ENCODE measurements at places on chromosomes 1 and 21.
A peak's percentile ranks its signal among the peaks of the same experiment; 100 is the strongest.

- DNase-seq = no peak
Observed at GRCh38 chr1:180947901-180948640, 35.4 kb downstream of the KIAA1614 start.

DNA sequence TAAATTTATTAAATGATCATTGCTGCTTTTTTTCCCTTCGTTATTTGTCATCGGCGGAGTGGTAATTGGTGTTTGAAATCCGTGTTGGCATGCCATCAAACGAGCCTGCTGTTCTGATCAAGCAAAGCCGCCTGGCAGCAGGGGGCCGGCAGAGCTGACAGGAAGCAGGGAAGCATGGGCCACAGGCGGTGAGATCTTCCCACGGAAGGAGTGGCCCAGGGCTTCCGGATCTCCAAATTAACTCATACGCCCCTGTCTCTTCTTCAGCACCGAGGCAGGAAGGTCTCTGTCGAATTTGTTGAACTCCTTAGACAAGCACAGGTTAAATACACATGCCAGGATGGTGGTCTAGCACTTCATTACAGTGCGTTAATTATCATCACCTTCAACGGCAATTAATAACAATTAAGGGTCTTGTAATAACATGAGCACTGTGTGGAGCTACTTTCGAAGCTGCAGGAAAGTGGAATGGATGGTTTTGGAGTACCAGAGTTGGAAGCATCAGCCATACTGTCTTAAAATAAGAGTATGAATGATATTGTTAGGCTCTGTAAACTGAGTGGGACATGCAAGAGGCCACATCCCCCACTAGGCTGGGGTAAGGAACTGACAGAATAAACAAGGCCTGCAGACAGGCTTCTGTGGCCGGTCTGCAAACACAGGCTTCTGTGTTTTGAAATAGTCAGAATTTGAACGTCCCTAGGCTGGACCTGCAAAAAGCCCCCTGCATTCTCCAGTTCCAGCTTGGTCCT lies 199.4 kb upstream of the DAB1 start:
- no peak for DNase-seq

GRCh38 chr1:112836642-112837041 lies 119.4 kb downstream of the SLC16A1 start:
- no peak for DNase-seq

GRCh38 chr1:160209321-160210046 lies 4.3 kb downstream of the PEA15 start:
- DNase-seq = no peak

DNA sequence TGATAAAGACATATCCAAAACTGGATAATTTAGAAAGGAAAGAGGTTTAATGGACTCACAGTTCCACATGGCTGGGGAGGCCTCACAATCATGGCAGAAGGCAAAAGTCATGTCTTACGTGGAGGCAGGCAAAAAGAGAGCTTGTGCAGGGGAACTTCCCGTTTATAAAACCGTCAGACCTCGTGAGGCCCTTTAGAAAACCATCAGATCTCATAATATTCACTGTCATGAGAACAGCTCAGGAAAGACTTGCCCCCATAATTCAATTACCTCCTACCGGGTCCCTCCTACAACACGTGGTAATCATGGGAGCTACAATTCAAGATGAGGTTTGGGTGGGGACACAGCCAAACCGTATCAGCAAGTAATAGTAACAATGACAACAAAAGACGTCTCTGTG lies 88.2 kb upstream of the SLC25A33 start:
- no peak for DNase-seq

DNA sequence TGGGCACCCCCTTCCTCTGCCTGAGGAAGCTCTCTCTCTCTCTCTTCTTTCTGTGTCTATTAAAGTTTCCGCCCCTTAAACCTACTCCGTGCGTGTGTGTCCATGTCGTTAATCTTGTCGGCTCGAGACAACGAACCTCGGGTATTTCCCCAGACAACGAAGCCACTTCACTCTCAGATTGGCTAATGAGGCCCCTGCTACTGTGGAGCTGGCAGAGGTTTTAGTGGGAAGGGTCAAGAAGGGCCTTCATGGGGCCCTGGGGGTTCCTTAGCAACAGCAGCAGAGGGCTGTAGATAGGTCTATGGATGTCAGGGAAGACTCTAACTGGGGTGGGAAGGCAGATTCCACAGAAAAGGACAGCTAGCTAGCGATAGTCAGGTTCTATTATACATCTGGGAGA lies 239.8 kb upstream of the RAB4A start:
- no peak for DNase-seq

GRCh38 chr1:3423896-3424611 lies 30.4 kb upstream of the ARHGEF16 start:
- no peak for DNase-seq

DNA sequence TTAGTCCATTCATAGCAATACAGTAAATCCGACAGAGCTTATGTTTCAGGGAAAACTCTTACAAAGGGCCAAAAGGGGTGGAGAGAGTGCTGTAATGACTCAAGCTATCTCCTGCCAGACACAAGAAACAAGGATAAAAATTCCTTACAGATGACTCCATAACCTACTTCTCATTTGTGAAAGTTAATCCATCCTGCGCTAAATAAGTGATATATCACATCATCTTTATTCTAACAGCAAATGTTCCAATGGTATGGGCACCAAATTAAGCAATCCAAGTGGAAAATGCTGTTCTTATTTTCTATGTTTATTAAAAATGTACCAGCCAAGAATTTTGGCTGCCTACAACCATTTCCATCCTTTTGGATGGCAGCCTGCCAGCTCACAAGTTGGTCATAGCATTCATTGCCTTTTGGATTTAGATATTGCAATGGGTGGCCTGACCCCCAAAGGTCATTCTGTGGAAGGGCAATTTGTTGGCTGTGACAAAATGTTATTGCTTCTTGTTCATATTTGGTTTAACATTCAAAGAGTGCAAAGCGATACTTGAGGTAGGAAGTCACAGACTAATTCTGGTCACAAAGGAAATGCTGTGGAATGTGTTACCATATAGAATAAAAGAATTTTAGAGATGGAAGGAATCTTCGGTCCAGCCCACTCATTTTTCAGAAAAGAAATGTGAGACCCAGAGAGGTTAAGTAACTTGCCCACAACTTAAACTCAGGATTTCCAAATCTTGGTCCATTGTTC lies 2.8 kb upstream of the ENAH start:
- DNase-seq = no peak

GRCh38 chr1:12617901-12618660 lies at the start of gene DHRS3:
TSS of gene DHRS3 (minus strand) at chr1:12618210. CDS start at chr1:12617348, 862 bp downstream.
- peak; percentile 48 for DNase-seq

DNA sequence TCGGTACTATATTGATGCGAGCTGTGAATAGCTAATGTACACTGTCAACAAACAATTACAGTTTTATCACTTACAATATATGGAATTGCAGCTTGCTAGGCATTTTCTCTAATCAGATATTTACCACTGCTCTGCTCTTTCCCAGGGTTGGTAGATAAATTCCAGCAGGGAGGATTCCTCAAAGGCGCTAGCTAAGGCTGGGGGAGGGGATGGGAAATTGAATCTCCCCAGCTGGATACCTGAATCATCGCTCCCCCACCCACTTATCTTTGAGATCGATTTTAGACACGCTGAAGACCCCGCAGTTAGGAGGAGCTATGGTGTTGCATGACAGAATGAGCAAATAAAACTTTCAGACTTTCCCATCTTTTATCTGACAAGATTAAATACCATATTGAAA lies 127.2 kb downstream of the CSMD2 start:
- no peak for DNase-seq

DNA sequence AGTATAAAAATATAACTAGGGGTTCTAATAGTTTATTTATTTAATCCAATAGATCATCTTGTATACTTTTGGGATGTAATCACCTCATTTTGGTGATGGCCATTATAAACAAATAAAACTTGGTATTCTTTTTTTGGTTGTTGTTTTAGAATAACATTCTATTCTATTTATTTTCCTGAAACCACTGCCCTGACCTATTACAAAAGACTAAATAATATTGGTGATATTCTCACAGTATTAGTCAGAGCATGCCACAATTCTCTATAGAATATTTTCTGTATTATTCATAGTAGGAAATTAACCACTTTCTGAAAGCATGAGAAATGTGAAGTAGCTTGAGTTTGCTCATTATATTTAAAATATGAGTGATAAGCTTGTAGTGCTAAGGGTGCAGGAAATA lies 54.1 kb upstream of the LRRC7 start:
- no peak for DNase-seq

- no peak for DNase-seq
Observed at GRCh38 chr1:186297439-186298045, 77.5 kb downstream of the TPR start.

DNA sequence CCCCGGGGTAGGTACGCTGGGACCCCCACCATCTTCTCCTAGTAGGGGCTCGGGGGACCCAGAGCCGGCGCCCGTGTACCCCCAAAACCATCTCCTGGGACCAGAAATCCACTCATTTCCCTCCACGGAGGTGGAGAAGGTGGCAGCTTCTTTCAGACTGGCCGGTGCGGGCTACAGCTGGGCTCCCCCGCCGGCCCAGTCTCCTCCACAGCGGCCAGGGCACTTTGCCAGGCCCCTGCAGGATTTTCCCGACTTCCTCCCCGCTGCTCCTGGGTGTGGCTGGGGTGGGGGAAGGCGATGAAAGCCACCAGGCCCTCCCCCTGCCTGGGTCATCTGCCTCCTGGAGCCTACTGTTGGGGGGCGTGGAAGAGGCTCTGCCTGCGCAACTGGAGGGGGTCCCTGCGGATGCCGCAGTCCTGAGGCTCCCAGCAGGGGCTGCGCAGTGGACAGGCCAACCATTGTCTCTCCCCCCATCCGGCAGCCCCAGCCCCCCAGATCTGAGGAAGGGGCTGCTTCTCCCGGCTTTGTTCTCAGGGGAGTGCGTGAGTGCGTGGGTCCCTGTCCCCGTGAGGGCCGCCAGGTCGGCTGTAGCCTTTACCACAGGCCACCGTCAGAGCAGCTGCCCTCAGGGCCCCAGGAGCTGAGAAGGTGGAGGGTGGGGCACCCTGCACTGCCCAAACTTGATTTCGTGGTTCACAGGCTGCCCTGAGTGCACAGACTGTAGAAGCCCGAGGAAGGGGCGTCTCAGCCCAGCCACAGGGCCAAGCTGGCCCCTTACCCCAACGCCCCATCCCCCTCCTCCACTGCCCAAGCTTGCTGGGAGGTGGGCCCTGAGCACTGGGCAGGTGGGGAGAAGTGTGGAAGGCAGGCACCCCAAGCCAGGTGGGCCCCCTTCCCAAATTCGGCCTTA lies 1.3 kb downstream of the AGRN start:
- DNase-seq = no peak

- DNase-seq = no peak
Observed at GRCh38 chr1:182823220-182823619, 15.9 kb upstream of the DHX9 start.

GRCh38 chr1:154849645-154850131 lies 20.4 kb downstream of the KCNN3 start:
- no peak for DNase-seq

DNA sequence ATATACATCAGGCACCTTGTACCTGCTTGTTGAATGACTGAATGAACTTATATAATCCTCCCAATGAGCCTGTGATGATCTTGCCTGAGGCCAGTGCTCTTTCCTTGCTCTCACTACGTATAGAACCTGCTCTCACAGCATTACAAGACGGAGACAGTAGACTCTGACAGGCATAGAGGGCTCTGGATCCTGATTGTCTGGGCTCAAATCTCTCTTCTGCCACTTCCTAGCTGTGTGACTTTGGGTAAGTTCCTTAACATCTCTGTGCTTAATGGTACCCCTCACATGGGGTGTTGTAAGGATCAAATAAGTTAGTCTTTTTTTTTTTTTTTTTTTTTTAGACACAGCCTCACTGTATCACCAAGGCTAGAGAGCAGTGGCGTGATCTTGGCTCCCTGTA lies 4.2 kb upstream of the MAN1C1 start:
- DNase-seq = no peak

DNA sequence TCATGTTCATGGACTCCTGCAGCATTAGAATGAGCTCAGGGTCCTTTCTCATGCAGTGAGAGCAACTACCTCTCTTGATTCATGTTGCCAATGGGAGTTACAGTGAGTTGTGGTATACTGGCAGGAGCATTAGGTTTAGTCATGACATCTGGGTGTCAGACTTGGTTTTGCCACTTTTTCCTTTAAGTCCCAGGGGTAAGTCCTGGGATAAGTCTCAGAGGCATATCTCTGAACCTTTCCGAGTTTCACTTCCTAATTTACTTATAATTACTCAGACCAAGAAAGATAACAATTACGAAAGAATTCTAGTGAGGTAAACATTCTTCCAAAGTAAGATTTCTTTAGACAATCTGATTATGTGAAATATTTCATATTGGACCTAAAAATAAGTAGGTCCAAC lies 606.0 kb downstream of the SMYD3 start:
- no peak for DNase-seq

DNA sequence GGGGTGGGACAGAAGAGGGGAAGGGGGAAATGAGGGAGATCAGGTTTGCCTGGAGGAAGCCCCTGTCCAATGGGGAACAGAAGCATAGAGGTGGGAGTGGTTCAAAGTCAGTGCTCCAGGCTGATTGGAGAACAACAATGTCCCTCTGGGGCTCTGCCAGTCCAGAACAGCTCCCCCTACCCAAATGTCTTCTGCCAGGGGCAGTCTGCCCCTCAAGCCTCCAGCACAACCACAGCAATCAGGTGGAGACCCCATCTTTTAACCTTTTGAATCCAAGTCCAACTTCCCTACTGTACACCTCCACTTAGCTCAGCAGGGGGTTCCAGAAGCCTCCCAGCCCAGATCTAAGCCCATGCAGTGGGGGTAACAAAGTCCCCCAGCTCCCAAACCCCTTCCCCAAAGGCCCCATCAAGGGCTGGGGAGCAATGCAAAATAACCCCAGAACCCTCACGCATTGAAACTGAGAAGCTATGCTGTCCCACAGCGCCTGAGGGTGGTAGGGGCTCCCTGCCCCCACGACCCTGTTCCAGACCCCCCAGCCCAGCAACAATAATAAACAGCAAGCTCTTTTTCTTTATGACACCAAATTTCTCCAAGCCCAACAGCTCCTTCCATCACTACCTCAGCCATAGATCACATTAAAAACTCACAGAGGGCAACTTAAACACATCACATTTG lies 3.3 kb downstream of the AHDC1 start:
- no peak for DNase-seq

DNA sequence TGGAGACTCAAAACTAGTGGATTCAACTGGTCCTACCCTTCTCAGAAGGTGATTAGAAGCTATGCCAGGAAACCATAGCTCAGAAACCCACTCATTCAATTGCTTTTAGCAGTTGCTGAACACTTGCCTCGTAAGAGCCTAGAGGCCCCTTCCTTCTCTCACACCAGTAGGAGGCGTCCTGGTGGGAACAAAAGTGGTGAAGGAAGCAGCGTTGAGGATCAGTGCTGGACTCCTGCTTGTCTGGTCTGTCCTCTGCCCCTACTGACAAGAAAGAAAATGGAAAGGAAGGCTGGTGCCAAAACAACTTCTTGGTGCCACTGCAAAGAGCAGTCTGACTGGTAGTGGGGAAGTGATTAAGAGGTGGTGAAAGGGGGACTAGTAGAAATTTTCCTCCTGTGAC lies 269.7 kb downstream of the LMO4 start:
- DNase-seq = no peak

DNA sequence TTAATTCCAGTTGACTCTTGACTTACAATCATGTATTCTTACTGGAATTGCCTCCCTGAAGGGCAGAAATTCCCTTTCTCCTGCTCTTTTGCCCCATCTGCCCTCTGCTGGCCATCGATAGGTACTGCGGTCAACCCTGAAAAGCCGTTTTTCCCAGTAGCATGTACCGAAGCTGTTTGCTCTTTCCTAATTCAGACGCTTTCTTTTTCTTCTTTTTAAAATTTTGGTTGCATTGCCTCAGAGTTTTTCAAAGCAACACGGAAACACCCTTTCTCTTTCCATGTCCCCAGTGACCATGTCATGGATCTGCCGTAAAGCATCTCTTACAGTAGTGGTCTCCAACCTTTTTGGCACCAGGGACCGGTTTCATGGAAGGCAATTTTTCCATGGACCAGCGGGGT lies 164.2 kb upstream of the C1orf21 start:
- DNase-seq = peak; percentile 12
